ENCODE measurements at places on chromosomes 7 and 10. TPM values are rescaled to one million over a fixed set of nuclear protein-coding genes. Genes with fewer than 3 reads are reported as not detected.

- no peak for DNase-seq
Measured at GRCh38 chr10:49139846-49140195, 6.0 kb upstream of the FAM170B start.

The ERVW-1 gene
- total RNA-seq, result not detected

The C10orf67 gene
- 0.49 TPM for total RNA-seq

DNA sequence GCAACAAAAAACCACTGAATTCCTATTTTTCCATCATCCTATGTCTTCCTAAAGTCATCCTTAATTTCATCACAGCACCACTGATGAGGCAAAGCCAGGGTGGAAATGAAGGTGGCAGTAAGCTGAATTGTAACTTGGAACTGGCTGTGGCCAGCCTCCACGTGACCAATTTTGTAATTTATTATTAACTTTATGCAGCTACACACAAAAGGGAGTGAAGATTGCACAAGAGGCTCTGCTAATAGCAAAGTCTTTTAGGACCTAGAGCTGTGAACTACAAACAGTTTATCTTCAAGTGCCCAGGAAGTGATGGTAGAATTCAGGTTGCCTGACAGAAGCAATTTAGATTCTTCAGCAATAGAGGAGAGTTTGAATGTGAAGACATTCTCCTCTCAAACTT, 176.4 kb downstream of the CCDC71L start:
- no peak for DNase-seq

DNA sequence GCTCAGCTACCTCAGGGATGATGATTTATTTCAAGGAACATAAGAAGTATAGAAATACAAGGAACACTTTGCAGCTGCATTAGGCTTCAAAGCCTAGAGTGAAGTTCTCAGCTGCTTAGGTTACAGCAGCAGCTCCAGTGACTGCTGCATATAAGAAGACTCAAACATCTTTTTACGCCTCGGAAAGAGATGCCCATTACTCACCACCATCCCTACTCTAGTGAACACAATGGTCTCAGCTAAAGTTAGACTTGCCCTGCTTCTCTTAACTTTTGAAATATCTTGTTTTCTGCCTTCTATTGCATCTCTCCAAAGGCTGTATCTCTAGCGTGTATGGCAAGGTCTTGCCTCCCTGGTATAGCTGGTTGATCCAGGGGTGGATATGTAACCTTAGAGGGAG, 356.0 kb downstream of the PHF14 start:
- DNase-seq, result no peak

DNA sequence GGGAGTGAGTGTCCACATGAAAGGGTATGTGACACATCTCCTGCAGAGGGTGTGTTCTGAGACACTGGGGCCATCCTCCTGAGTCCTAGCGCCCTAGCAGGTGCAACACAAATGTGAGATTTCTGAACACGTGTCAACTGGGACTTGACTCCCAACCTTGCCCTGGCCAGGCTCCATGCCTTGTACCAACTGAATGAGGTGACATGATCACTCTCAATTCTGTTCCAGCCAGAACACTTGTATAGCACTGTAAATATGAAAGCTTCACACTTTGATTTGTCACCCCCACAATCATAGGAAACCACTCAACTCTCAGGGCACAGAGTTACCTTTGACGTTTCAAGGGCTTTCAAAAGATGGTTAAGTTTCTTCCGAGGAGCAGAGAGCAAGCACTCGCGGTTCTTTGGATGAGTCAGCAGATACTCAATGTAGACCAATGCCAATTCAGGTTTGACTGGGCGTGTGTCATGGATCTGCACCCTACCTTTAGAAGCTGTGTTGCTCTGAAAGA, 48.6 kb downstream of the NCAPG2 start:
- DNase-seq, result peak; percentile 87

GRCh38 chr10:24240041-24240751, 31.3 kb downstream of the KIAA1217 start:
- DNase-seq, result no peak

GRCh38 chr10:50540069-50540825, 83.5 kb downstream of the SGMS1 start:
- DNase-seq, result peak; percentile 87

DNA sequence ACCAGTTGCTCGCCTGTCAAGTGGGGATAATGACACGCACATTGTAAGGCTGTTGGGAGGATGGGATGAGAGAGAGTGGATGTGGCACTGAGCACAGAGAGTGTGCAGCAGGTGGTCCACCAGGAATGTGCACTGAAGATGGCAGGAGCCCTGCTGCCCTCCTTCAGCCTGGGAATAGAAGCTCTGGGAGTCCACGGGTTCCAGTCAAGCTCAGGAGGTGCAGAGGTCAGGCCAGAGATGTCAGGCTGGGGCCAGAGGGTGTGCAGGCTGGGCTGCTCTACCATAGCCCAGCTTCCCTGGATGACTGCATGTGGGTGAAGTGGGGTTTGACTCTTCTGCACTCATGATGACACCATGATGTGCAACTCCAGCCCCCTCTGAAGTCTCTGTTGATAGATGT, 58.7 kb downstream of the C10orf120 start:
- no peak for DNase-seq

The NUDT1 gene
- 17.5 TPM for total RNA-seq

GRCh38 chr7:18796216-18796615, 300.7 kb downstream of the HDAC9 start:
- DNase-seq, result no peak

- no peak for DNase-seq
Measured at GRCh38 chr10:119407254-119407777, 135.2 kb downstream of the RGS10 start.

The DKK1 gene
- total RNA-seq, result not detected

The RABGEF1 gene
- 30.4 TPM for total RNA-seq

The ZNF783 gene
- 30.2 TPM for total RNA-seq

- DNase-seq, result no peak
Measured at GRCh38 chr7:4738711-4739527, 36.5 kb upstream of the AP5Z1 start.

The ADAM12 gene
- 3.8 TPM for total RNA-seq

The COBL gene
- 0.59 TPM for total RNA-seq

- no peak for DNase-seq
Measured at GRCh38 chr7:30617359-30617758, 22.7 kb downstream of the GARS1 start.

DNA sequence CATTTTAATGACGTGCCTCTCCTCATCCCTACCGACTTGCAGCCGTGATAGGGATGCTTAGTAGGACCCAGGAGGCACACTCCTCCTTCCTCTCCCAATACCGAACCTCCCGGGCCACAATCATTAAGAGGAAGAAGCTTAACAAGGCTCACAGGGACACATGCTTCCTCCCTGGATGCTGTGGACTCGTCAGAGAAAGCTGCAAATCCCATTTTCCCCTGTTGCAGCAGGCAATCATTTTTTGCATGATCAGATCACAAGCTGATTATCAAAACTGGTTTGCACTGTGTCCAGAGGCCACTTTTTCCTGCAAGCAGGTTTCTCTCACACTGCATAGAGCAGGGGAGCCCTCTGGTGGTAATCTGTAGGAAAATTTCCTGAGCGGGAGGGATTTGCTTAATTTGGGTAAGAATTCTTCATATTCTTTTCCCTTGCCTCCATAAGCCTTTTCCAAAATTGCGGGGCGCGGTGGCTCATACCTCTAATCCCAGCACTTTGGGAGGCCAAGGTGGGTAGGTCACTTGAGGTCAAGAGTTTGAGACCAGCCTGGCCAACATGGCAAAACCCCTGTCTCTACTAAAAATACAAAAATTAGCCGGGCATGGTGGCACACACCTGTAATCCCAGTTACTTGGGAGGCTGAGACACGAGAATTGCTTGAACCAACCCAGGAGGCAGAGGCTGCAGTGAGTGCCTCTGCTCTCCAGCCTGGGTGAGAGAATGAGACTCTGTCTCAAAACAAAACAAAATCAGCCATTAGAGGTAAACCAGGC, 16.1 kb upstream of the LAMB4 start:
- peak; percentile 11 for DNase-seq

- DNase-seq, result no peak
Measured at GRCh38 chr10:58956926-58957325, 219.5 kb upstream of the PHYHIPL start.

The TMEM213 gene
- not detected for total RNA-seq

The NPSR1 gene
- not detected for total RNA-seq

The PIK3AP1 gene
- 1.5 TPM for total RNA-seq

GRCh38 chr7:3884543-3884942, 583.5 kb downstream of the SDK1 start:
- DNase-seq, result no peak

- DNase-seq, result no peak
Measured at GRCh38 chr10:61939902-61940301, 38.4 kb downstream of the ARID5B start.

GRCh38 chr10:11849911-11850310, 26.8 kb downstream of the PROSER2 start:
- DNase-seq, result no peak

- no peak for DNase-seq
Measured at GRCh38 chr7:5620459-5620881, 161.0 kb downstream of the RNF216 start.

- DNase-seq, result no peak
Measured at GRCh38 chr7:94605031-94605430, 50.9 kb downstream of the SGCE start.

The TUBAL3 gene
- not detected for total RNA-seq

- DNase-seq, result no peak
Measured at GRCh38 chr7:118949031-118949430, 724.5 kb downstream of the ANKRD7 start.

The CABCOCO1 gene
- not detected for total RNA-seq

DNA sequence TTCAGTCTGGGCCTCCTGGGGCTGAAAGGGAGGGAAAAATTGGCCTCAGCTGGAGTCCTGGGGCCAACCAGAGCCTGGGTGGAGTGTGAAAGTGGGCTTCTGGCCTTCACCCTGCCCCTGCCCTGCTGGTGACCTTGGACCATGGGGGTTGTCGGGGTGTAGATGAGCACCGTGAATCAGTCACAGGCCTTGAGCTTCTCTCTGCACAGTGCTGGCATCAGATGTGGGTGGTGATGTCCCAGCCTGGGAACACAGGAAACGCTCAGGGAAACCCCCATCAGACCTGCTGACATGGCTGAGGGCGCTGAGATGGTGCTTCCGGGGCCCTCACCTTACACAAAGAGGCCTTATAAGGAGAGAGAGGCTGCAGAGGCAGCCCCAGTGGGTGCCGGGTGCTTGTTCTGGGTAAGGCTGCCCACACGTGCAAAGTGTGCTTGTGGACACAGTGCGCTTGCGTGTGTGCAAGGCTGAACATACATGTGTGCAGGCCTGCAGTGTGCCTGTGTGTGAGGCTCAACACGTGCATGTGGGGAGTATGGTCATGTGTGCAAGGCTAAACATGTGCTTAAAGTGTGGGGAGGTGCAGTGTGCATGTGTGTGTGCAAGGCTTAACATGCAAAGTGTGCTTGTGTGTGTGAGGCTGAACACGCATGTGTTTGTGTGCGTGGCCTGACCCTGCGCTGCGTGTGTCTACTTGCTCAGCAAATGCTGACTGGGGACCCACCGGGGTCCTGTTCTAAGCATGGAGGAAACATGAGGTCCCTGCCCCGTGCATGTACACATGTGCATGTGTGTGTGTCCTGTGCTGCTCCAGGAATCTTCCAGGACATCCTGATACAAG, 6.5 kb downstream of the ARPC1B start:
- DNase-seq, result peak; percentile 92

GRCh38 chr7:139825666-139826290, 3.3 kb upstream of the TBXAS1 start:
- DNase-seq, result no peak

DNA sequence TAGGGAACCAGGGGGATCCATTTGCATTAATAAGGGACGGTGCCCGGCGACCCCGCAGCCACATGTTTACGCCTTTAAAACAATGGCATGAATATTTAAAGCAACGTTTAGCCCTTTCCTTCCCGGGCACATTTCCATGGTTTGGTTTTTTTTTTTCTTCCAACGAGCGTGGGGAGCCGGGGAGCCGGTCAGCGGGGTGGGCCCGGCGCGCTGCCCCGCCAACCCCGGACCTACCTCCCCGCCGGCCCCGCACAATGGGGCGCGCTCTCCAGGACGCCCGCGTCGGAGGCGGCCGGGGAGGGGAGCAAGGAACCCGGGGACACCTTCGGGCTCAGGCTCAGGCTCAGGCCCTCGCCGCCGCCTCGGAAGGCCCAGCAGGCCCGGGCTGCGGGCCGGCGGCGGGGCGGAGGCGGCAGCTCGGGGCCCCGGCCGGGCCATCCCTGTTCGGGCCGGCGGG, 1.0 kb downstream of the SEPHS1 start:
- DNase-seq, result no peak

DNA sequence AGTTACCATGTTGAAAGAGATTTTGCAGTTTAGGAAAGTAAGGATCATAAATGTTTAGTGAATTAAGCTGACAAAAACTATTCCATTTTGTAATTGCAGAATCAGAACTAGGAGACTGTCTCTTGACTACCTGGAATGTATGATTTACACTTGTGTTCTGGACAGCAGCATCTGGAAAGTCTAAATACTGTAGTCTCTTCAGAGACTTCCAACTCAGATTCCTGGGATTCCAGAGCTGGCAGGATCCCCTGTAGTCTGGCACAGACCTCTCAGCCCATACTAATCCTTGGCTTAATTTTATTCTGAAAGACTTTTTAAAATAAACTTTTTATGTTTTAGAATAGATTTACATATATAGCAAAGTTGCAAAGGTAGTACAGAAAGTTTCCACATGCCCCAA, 452.7 kb downstream of the DPP6 start:
- DNase-seq, result no peak

DNA sequence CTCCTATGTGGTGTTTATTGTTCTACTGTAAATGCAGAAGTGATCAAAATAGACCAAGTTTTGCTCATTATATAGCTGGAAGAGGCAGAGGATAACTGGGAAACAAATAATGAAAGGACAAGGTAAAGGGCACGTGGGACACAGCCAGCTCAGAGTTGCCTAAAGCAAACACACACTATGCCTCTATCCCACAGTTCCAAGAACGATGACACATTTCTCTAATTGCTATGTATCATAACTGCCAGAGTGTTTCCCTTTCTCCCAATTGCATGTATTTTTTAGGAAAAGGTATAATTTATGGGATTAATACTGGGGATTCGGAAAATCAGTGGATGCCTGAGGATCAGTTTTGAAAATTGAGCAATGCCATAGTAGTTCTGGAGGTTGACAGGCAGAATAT, 49.0 kb downstream of the CCDC71L start:
- no peak for DNase-seq

- no peak for DNase-seq
Measured at GRCh38 chr10:34273340-34273739, 541.8 kb downstream of the PARD3 start.

The MSMB gene
- total RNA-seq, result not detected

DNA sequence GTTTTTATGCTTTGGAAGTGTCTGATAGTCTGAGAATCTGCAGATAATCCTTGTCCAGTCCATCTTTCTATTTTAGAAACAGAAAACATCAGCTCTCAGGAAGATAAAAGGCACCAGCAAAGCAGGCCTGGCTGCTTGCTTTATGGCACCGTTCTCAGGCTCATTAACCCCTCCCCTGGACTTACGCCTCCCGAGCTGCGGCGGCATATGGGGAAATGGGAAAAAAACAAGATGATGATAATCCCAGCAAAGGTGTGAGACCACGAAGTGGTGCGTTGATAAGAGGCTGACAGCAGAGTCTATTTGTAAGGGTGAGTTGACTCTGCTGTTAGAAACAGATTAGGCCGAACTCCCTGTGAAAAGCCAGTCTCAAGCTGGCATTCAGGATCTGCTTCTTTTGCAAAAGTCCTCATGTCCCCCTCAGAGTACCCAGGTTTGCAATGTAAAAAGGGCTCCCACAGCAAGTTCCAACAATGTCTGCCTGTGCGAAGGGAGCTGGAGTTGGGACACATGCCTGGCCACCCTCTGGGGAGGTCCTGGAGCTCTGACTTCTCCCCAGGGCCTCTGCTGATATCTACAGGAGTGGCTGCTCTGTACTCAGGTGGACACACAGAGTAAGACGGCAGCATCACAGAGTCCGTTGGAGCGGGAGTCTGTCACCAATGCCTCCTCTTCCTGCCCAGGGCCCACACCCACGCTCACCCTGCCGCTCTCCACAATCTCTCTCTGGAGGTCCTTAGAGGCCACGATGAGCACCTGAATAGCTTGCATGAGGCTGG, 54.3 kb downstream of the SPDYE5 start:
- no peak for DNase-seq

Measured in CD4-positive, CD25-positive, alpha-beta regulatory T cell (primary cell).